NT2/D1 (cell line): ENCODE measurements at places on chromosomes 7 and 10.

DNA sequence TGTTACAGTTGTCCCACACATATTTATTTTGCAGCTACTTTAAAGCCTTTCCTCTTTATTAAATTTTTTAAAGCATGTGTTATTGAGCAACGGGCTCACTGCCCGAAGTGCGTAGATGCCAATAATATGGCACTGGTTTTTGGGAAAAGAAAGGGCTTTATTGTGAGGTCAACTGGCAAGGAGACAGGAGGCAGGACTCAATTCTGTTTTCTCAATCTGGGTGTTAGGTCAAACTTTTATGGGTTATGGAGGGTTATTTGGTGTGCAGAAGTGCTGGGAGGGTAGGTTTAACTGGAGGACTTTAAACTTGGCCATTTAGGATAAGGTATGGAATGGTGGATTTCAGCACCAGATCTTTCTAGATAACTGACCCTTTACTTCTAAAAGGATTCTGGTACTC, 183.6 kb downstream of the LRRC4 start:
- DNase-seq: no peak

GRCh38 chr10:61612009-61612408, 50.7 kb upstream of the CABCOCO1 start:
- no peak for DNase-seq

- no peak for DNase-seq
Measured at GRCh38 chr7:103929901-103930311, 59.6 kb downstream of the RELN start.

DNA sequence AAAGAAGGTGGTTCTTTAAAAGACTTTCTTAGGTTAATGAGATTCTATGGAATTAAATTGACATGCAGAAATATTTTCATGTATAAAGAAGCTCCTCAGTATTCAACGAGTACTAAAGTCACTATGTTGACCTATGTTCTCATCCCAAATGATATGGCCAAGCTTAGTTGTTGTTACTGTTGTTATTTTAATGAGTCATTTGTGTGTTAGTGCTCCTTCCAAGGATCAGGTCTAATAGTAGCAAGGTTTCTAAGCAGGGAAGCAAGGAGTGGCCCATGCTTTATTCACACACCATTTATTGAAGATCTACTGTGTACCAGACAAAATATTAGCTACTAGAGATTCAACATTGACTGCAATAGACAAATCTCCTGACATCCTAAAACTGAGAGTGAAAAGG, 41.9 kb downstream of the LRRN3 start:
- DNase-seq: no peak

DNA sequence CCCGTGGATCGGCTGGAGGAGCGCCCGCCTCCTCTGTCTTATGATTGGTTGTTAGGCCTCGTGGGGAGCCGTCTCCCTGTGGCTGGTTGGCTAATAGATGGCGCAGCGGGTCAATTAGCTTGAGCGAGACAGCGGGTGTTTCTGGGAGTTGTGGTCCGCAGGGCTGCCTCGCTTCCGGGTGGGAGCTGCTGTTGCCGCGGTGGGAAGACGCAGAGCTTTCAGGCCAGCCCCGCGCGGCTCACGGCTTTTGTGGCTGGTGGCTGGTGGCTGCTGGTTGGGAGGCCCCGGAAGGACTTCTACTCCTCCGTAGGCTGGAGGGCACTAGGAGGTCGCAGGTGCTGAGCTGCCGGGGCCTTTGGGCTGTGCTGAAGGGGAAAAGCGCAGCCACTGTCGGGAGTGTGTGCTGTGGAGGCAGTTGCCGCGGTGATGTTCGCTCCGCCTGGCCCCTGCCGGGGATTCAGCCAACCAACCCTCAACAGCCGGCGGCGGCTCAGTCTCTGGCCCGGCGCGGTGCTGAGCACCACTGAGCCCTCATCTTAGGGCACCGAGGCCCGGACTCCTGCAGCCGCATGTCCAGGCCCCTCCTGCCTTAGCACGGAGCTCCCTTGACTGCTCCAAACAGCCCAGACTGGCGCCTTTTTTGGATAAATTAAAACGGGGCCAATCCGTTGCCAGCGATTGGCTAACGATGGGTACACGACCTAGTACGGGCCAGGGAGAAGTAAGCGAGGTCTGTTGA, 652 bp upstream of the C10orf143 start:
- DNase-seq: peak; percentile 92

GRCh38 chr7:31098642-31099360, 46.7 kb downstream of the ADCYAP1R1 start:
- DNase-seq: no peak

DNA sequence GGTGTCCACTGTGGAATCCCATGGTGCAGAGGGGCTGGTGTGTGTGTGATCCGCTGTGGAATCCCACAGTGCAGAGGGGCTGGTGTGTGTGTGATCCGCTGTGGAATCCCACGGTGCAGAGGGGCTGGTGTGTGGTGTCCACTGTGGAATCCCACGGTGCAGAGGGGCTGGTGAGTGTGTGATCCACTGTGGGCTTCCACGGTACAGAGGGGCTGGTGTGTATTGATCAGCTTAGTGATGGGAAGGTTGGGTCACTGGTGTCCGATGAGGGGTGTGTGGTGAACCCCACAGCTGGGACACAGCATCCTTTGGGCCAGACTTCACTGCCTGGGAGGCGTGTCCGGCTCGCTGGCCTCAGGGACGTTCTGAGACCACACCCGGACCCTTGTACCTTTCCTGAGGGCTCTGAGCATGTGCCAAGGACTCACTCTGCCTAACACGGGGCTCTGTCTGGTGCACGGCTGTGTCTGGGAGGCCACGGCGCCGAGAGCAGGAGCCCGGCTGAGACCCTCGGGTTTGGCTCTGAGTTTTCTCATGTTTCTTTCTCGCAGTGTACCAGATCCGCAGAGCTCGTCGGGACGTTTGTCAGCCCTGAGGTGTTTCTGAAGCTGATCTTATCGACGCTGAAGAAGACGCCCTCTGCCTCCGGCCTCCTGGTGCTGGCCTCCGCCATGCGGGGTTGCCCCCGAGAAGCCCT, 29.3 kb upstream of the PRKAR1B start:
- DNase-seq: no peak

DNA sequence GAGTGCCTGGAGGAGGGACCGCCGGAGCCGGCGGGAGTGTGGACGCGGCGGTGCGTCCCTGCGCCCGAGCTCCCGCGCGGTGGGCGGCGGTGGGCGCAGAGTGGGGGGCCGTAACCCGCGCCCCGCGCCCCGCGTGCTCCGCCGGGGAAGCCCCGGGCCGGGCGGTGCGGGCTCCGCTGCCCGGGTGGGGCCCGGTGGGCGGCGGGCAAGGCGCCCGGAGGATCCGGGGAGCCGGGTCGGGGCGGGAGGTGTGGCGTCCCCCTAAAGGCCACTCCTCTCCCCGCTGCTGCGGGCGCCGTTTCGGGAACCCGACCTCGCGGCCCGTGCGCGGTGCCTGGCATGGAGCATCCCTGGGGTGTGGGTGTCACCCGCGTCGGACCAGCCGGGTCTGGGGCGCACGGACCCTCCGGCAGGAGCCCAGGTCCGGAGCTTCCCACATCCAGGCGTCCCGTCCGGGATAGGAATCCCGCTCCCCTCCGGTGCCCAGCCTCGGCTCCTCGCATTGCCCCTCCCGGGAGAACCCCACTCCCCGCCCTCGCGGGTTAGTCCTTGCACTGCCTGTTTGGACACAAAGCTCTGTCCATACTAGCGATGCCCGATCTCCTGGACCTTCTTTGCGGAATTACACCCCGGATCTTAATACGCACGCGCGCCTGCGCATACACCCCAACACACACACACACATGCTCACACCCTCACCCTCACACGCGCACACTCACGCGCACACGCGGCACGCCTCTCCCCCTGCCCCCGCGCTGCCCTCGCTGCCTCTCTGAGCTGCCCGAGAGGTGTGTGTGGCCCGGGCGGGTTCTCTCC, 723 bp downstream of the MTURN start:
- no peak for DNase-seq

DNA sequence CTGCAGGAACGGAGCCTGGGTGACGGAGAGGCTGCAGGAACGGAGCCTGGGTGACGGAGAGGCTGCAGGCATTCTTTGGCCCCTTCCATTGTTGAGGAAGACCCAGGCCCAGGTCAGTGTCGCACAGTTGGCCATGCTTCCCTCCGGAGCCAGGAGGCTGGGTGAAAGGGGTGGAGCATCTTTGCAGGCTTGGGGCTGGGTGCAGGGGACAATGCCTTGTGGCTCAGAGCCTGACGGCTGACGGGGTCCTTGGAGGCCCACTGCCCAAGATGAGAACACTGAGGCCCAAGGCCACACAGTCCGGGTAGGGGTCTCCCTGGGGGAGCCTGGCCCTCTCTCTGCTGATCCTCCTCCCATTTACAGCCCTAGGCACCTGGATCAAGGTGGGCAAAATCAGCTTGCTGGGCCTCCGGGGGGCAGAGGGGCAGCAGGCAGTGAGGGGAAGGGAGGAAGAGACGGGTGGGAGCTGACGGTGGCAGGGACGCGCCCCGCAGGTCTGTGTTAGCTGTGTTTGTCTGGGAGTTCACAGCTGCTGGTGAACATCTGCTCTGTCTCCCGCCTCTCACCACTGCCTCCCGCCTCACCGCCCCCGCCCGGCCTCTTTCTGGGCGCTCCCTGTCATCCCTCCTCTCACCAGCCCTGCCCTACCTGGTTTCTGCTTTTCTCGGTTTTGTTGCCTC, 30.6 kb upstream of the PCBD1 start:
- DNase-seq: no peak

DNA sequence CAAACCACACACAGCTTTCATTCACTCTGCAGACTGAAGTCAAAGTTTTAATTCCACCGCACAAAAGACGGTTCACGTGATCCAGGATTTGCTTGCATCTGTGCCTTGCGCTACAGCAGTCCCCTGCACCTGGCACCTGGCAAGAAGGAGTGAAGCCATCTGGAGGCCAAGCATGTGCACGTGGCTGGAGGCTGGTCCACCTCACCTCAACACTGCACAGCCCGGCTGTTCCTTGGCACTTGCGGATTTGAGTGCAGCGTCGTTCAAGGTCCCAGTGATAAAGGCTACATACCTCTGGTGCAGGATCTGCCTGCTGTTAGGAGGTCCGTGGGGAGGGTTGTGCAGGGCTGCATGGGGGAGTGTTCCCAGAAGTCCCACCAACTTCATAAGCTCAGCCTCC, 248.5 kb upstream of the GRB10 start:
- no peak for DNase-seq

- DNase-seq: no peak
Measured at GRCh38 chr10:5904227-5904626, 14.2 kb downstream of the FBH1 start.

- DNase-seq: no peak
Measured at GRCh38 chr7:69208276-69208675, 390.0 kb upstream of the AUTS2 start.

GRCh38 chr7:2062648-2063047, 170.1 kb downstream of the MAD1L1 start:
- no peak for DNase-seq

GRCh38 chr10:120019568-120019967, 127.0 kb downstream of the SEC23IP start:
- no peak for DNase-seq

DNA sequence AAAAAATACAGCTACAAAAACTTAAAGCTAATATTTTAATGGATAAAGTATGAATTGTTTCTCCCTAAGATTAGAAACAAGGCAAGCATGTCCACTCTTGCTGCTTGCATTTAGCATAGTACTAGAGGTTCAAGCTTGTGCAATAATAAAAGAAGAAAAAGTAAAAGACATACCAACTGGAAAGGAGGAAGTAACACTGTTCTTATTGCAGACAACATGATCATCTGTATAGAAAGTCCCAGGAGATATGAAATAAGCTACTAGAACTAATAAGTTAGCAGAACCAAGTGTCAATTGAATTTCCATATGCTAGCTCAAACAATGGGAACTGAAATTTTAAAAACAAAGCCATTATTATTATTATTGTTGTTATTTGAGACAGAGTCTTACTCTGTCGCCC, 20.0 kb upstream of the RABGEF1 start:
- DNase-seq: no peak

DNA sequence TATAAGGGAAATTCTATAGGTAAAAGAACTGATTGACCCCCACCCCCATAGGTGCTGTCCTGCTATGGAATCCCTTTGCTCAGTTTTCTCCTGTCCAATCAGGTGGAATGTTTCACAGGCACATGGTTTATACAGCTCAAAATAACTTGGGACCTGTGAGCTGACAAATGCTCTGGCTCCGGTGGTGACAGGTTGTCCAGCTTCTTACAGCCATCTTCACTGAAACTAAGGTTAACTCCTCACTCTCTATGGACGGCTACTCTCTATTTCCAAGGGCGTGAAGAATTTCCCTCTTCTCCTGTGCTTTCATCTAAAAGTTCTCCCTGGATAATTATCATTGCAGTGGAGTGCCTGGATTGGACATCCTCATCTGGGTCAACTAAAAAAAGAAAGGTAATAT, at the start of gene MYPN:
Gene MYPN (plus strand): TSS at position 158 of the 400 bp plus-strand sequence. CDS start 11,951 bp downstream, outside the sequence.
- no peak for DNase-seq

GRCh38 chr7:152336754-152337368, 98.9 kb downstream of the KMT2C start:
- peak; percentile 28 for DNase-seq

- DNase-seq: no peak
Measured at GRCh38 chr10:122290833-122291532, 19.9 kb downstream of the BTBD16 start.

DNA sequence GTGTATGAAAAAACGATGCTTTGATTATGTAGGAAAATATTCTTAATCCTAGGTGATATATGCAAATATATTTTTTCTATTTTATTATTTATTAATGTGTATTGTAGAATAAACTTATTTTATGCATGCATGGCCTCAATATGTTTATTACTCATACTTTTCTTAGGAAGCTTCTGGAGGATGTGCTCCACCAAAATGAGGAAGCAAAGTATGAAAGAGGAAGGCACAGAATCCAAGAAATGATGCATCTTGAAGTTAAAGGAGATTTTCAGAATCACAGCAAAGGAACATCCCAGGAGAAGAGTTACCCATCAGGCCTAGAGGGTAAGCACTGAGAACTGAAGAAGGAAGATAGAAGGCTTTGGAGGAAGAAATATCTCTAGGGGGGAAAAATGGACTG, 35.0 kb upstream of the MRPS16 start:
- DNase-seq: no peak

DNA sequence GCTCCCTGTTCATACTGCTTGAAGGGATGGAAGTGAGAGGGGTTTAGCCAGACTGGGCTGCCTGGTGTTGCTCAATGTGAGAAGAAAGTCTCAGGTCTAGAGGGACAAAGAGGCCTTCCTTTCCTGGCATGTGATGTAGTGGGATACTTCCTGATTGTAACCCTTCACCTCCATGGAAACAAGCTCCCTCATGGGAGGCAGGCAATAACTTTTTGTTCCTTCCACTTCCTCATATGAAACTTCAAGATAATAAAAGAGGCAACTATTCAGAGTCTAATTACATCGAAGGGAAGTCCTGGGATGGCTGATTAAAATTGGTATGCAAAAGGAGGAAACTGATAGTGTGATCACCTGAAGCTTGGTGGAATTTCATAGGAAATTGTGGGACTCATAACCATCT, 84.1 kb upstream of the ETV1 start:
- no peak for DNase-seq
